H1 (cell line): ENCODE measurements at places on chromosomes 6 and 20. TPM values are rescaled to one million over a fixed set of nuclear protein-coding genes. Genes with fewer than 3 reads are reported as not detected.

DNA sequence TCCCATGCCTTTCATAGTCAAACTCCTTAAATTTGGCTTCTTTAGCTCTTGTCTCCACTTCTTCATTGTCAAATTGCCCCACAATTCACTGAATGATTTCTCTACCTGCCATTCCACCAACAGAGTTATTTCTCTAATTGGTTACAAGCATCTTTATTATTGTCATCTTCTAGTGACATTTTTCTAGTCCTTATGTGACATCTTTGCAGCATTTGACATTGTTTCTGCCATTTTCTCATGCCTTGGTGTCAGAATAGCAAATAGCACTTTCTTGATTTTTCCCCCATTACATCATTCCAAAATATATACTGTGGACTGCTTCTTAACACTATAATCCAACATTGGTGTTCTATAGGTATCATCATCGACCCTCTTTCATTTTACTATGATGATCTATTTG lies 137.7 kb upstream of the HDDC2 start:
- H3K36me3 ChIP-seq = no peaks in the 10 kb centered on the region
- no peak overlapping the region for H3K27ac ChIP-seq
- H3K4me1 ChIP-seq = no peaks in the 10 kb centered on the region; the same call in 1 of the 2 replicates
- no peaks in the 10 kb centered on the region for H3K27me3 ChIP-seq

- no peak for DNase-seq
- H3K36me3 ChIP-seq = no peaks in the 10 kb centered on the region
- no peaks in the 10 kb centered on the region for H3K4me1 ChIP-seq
- peak overlapping the region; percentile 80 for H3K4me3 ChIP-seq
- H3K27me3 ChIP-seq = no peaks in the 10 kb centered on the region
Observed at GRCh38 chr6:26536571-26537159, 1.5 kb upstream of the HMGN4 start.

The BNIP5 gene
- not detected in 2 replicates for total RNA-seq

The COX4I2 gene
- total RNA-seq = not detected in 2 replicates

The MMP24 gene
- 18.8 and 20.0 TPM in 2 replicates for total RNA-seq

- H3K27me3 ChIP-seq = no peaks in the 10 kb centered on the region
- no peak overlapping the region for H3K4me3 ChIP-seq
- DNase-seq = no peak
- H3K36me3 ChIP-seq = no peaks in the 10 kb centered on the region
Observed at GRCh38 chr20:45128099-45128498, 3.8 kb upstream of the WFDC12 start.

GRCh38 chr20:8242066-8242465 lies 110.0 kb downstream of the PLCB1 start:
- H3K4me1 ChIP-seq = no peaks in the 10 kb centered on the region
- H3K4me3 ChIP-seq = no peak overlapping the region
- no peaks in the 10 kb centered on the region for H3K36me3 ChIP-seq
- no peak overlapping the region for H3K27ac ChIP-seq

- H3K27ac ChIP-seq = no peak overlapping the region
- H3K27me3 ChIP-seq = no peaks in the 10 kb centered on the region
- no peaks in the 10 kb centered on the region for H3K4me1 ChIP-seq
- H3K36me3 ChIP-seq = no peaks in the 10 kb centered on the region
- DNase-seq = no peak
Observed at GRCh38 chr6:45690846-45691245, 313.1 kb upstream of the SUPT3H start.

The SLC17A3 gene
- total RNA-seq = not detected in 2 replicates

DNA sequence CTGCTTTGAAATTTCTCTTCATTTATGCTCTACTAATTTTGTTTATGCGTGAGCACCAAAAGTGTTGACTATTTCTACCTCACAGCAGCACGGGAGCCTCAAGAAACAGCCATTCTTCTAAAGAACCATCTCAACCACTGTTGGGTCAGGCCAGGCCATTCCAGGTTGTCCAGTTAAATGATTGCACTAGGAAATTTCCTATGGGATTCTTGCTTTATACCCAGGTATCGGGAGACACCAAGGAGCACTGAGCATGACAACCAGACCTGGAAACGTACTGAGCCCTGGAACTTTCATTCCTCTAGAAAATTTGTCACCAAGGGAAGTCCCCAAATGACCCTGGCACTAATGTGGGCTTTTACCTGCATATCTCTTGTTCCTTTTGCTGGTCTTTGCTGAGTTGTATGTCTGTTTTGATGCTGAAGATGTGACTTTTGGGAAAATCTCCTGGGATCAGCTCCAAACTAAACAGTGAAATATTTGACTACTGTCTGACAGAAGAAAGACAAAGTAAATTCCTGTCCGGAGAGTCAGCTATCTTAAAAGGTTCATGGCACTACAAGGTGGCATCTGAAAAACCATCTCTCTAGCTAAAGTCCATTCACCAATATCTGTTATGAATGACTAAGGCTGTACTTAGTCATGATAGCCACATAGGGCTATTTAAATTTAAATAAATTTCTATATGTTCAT lies 70.5 kb downstream of the SNAP25 start:
- H3K4me1 ChIP-seq = peaks cover 7% of the 10 kb centered on the region
- no peak overlapping the region for H3K4me3 ChIP-seq
- no peak for DNase-seq
- H3K36me3 ChIP-seq = no peaks in the 10 kb centered on the region
- H3K27me3 ChIP-seq = no peaks in the 10 kb centered on the region

- no peak overlapping the region for H3K27ac ChIP-seq
- no peaks in the 10 kb centered on the region for H3K4me1 ChIP-seq
- no peak for DNase-seq
- no peaks in the 10 kb centered on the region for H3K27me3 ChIP-seq
- no peak overlapping the region for H3K4me3 ChIP-seq
Observed at GRCh38 chr6:15592610-15593009, 70.2 kb downstream of the DTNBP1 start.

The IL20RA gene
- 1.5 and 1.7 TPM in 2 replicates for total RNA-seq

The ZNF512B gene
- total RNA-seq = 26.6 and 27.0 TPM in 2 replicates

DNA sequence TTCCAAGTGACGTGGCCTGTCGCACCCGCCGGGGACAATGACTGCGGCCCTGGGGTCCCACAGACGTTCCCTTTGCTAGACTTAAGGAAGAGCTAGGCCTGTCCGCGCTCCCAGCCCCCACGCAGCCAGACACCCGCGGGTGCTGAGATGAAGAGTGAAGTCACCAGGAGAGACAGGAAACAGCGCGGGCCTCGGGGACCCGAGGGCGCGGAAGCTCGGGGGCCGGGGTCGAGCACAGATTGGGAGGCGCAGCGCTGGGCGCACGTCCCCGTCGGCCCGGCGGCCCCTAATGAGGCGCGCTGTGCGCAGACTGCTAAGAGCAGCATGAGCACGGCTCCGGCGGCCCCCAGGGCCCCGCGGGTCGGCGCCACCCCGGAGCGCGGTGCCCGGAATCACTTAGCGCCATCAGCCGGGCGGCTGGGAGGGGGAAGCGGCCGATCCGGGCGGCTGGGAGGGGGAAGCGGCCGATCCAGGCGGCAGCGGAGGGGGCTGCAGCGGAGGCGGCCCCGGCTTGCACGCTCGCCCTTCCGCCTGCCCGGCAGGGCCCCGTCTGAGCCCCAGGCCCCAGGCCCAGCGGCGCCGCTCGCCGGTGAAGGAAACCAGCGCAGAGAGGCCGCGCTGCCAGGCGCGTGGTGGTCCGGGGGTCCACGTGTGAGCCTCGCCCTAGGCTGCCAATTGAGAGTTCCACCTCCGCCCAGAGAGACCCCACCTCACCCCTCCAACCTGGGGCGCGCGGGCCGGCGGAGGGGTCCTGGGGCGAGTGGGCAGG lies 8.3 kb upstream of the AVP start:
- DNase-seq = peak; percentile 71
- peaks cover 20% of the 10 kb centered on the region for H3K27me3 ChIP-seq
- H3K4me3 ChIP-seq = peak overlapping the region; percentile 27
- no peaks in the 10 kb centered on the region for H3K36me3 ChIP-seq
- H3K4me1 ChIP-seq = peaks cover 6% of the 10 kb centered on the region; the same call in 1 of the 2 replicates
- no peak overlapping the region for H3K27ac ChIP-seq

The NRSN1 gene
- total RNA-seq = 0.29 and 0.78 TPM in 2 replicates

- H3K36me3 ChIP-seq = no peaks in the 10 kb centered on the region
- H3K27me3 ChIP-seq = no peaks in the 10 kb centered on the region
- no peak for DNase-seq
- H3K27ac ChIP-seq = no peak overlapping the region
- no peaks in the 10 kb centered on the region for H3K4me1 ChIP-seq
- H3K4me3 ChIP-seq = no peak overlapping the region
Observed at GRCh38 chr20:48187851-48188250, 402.6 kb upstream of the SULF2 start.

DNA sequence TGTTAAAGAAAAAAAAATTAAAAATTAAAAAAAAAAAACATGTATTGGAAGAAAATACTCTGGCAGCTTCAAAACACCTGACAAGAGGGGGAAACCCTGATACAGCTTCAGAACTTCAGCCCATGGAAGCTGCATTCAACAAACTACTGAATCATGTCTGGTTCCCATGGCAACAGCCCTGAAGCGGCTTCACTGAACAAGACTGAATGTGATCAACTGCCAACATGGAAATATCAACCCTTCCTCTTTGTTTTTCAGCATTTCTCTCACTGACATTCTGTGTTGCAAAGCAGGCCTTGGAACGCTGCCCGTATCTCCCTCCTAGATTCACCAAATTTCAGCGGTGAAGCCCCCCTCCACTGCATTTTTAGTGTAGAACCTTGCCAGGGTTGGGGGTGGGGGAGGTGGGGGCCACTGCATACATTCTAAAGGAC lies 91.3 kb upstream of the SHLD1 start:
- no peaks in the 10 kb centered on the region for H3K36me3 ChIP-seq
- no peak for DNase-seq
- no peak overlapping the region for H3K27ac ChIP-seq
- no peaks in the 10 kb centered on the region for H3K27me3 ChIP-seq

The MOCS1 gene
- total RNA-seq = 18.5 and 19.7 TPM in 2 replicates

- H3K4me3 ChIP-seq = no peak overlapping the region
- no peak overlapping the region for H3K27ac ChIP-seq
- no peaks in the 10 kb centered on the region for H3K27me3 ChIP-seq
- H3K36me3 ChIP-seq = no peaks in the 10 kb centered on the region
- DNase-seq = no peak
Observed at GRCh38 chr6:52074155-52074554, 13.3 kb downstream of the PKHD1 start.

DNA sequence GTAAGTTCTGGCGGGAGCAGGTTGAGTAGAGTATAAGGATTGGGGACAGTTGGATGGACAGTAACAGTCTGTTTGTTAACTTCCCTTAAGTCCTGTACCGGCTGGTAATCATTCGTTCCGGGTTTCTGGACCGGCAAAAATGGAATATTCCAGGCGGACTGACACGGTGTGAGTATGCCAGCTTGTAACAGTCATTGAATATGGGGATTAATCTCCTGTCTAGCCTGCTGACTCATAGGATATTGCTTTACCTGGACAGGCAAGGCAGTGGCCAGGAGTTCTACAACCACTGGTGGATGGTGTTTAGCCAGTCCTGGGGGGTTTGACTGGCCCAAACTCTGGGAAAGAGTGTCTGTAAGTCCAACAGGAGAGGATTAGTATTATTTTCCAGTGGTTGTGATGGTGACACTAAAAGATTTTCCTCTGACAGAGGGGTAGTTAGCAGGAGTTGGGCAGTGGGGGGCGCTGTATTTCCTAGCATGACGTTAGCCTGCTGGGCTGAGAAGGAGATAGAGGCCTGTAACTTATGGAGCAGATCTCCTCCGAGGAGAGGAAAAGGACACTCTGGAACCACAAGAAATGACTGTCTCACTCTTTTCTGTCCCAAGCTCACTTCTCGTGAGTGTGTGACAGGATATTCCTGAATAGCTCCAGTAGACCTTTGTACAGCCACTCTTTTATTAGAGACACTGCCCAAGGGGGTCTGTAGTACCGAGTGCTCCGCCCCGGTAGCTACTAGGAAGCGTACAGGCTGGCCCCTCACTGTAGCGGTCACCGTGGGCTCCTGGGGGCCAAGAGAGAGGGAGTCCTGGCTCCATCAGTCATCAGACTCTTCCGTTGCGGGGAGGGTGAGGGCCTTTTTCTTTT lies 152.2 kb downstream of the TRIM27 start:
- no peak overlapping the region for H3K4me3 ChIP-seq
- H3K4me1 ChIP-seq = peaks cover 42% of the 10 kb centered on the region
- peaks cover 95% of the 10 kb centered on the region for H3K27me3 ChIP-seq
- H3K27ac ChIP-seq = no peak overlapping the region

GRCh38 chr6:39268171-39268570 lies 38.9 kb upstream of the KCNK5 start:
- DNase-seq = no peak
- no peak overlapping the region for H3K4me3 ChIP-seq
- peaks cover 16% of the 10 kb centered on the region for H3K4me1 ChIP-seq
- no peaks in the 10 kb centered on the region for H3K36me3 ChIP-seq
- H3K27ac ChIP-seq = no peak overlapping the region
